NCI-H2081 treated with DMSO at 0.1 percent for 48 hours (cell line): ENCODE measurements at places on chromosomes 12 and 14.

DNA sequence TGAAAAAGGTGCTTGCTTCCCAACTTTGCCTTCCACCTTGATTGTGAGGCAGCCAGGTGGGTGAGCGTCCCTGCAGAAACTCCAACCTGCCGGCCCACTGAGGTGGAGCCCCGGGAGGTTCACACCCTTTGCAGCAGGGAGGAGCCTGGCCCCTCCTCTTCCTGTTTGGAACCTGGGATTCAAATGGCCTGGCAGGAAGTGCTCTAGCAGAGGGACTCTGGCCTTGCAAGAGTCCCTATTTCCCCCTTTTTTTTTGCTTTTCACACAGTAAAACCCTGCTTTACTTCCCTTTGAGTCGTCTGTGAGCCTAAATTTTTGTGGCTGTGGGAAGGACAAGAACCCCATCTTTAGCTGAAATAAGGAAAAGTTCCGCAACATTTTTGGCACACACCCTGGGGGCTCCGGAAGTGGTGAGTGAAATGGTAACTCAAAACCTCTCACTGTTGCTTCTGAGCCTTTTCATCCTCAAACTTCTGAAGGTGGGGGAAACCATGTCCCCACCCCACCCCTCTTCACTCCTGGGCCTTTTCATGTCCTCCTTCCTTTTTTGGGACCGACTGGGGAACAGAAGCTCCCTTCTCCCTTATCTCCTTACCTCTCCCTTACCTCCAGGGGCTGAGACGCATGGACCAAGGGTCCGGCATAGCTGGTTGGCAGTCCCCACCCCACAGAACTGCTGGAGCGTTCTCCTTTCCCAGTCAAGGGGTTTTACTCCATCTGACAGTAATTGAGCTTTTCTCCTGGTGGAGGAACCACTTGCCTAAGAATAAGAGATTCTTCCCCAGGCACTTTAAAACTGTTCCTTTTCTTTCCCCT lies 102.0 kb downstream of the KCNMB4 start:
- no peak for DNase-seq

GRCh38 chr12:51531284-51531977 lies 59.6 kb upstream of the SCN8A start:
- DNase-seq = no peak

DNA sequence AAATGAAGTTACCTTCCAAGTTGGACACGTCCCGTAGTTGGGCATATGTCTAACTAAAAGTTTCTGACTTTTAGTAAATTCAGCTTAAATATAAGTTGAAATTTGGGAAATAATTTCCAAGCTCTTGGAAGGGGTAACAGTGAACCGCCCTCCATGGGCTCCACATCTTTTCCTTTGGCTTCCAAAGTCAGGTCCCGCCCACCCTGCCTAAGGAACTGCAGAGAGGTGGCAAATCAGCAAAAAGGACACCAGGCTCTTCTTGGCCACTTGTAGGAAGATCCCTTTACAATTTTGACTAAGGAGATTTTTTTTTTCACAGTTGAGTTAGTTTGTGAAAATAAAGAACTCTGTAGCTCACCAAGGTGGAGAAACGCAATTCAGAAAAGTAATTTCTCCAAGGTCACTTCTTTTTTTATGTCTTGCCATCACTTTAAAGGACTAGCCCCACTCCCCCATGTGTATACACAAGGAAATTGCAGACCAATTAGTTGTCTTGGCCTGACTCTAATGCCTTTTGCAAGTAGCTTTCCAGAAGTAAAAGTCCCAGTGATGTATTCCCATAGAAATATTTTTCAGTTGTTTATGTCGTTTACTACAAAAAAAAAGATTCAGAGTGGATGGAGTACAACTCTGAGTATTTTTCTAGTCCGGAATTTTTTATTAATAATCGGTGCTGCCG lies 181.2 kb downstream of the PELI2 start:
- DNase-seq = no peak

DNA sequence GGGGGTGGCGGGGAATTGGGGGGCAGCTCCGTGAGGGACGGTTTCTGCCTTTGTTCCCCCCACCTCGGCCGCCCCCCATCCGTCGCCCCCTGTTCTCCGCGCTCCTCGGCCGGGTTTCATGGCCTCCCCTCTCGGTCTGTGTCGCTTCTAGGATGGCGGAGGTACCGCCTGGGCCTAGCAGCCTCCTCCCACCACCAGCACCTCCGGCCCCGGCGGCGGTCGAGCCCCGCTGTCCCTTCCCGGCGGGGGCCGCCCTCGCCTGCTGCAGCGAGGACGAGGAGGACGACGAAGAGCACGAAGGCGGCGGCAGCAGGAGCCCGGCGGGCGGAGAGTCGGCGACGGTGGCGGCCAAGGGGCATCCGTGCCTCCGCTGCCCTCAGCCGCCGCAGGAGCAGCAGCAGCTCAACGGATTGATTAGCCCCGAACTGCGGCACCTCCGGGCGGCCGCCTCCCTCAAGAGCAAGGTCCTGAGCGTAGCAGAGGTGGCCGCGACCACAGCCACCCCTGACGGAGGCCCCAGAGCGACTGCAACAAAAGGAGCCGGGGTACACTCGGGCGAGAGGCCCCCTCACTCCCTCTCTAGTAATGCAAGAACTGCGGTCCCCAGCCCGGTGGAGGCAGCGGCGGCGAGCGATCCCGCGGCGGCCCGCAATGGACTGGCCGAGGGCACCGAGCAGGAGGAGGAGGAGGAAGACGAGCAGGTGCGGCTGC lies 575 bp downstream of the NAA30 start:
- no peak for DNase-seq

GRCh38 chr12:4152145-4152795 lies 121.3 kb upstream of the CCND2 start:
- DNase-seq = no peak
